ENCODE measurements at places on chromosomes 2 and 18.

GRCh38 chr2:223566396-223566795 is 35.8 kb downstream of the SCG2 start:
- no peak for DNase-seq

GRCh38 chr2:240795454-240795853 is 24.6 kb downstream of the KIF1A start:
- no peak for DNase-seq

DNA sequence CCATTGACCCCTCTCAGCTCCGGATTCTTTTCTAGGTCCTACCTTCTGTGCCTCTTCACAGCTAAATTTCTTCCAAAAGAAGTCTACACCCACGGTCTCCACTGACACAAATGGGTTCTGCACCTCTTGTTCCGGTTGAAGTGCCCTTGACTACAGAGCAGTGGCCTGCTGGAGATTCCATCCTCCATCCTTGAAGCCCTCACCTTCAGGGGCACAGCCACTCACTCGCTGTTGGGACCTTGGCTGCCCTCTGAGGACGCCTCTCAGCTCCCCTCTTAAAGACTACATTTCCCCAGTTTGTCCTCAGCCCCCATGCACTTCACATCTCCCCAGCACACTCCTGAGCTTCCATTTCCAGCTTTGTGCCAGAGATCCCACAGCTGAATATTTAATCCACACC is 226.3 kb downstream of the ATAD2B start:
- no peak for DNase-seq

DNA sequence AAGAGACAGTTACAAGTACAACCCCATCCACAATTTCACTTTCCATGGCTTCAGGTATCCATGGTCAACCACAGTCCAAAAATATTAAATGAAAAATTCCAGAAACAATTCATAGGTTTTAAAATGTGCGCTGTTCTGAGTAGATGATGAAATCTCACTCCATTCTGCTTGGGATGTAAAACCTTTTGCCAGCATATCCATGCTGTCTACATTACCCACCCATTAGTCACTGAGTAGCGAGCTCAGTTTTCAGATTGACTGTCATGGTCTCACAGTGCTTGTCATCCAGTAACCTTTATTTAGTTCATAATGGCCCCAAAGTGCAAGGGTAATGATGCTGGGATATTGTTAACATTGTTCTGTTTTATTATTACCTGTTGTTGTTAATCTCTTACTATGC is 40.5 kb downstream of the SMAD4 start:
- DNase-seq, result no peak

DNA sequence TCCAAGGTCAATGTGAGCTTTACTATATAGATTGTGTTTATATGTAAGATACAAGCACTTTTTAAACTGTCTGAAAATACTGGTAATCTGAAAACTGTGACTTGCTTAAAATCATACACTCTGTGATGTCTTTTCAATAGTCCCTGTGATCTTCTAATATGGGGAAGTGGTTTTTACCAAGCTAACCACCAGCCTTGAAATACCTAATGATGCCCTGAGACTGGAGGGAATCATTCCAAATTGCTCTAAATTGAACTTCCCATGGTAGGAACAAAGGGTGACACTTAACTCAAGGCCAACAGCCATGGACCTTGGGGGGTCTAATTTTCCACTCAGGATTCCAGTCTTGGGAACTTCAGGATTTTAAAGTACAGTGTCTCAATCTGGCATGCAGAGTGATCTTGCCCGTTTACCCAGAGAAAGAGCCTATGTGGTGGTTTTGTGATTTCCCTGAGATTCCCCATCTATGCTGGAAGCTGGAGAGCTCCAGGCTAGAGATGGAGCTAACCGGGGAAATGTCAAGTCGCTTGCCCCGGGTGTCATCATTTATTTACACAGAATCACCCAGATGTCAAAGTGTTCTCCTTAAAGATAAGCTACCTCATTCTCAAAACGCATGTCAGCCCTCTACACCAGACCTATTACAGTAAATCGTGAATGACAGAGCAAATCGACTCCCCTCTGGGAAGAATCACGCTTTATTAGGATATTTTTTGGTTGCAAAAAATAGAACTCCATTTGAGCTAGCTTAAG is 198.5 kb downstream of the SP3 start:
- DNase-seq, result peak; percentile 10

GRCh38 chr2:48399828-48400552 is 130.0 kb upstream of the STON1 start:
- DNase-seq, result no peak

DNA sequence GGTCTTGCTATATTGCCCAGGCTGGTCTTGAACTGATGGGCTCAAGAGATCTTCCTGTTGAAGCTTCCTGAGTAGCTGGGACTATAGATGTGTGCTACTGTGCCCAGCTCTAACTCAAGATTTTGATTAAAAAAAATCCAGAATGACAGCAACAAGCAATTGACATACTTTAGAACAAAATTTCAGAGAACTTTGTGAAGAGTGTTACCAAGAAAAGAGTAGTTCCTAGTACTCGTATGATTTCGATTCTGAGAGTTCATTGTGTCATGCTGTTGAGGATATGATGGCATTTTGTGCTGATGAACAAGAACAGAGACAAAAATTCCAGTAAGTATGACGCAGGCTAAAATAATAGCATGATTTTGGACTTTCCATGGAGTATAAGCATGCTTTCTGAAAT is 90.2 kb upstream of the TWSG1 start:
- no peak for DNase-seq

All from AML-193 (cell line).